ENCODE measurements at places on chromosomes 3 and 15.

GRCh38 chr3:88896026-88896425 lies 211.4 kb upstream of the EPHA3 start:
- no peaks in the 10 kb centered on the region for H3K4me1 ChIP-seq
- no peaks in the 10 kb centered on the region for H3K27me3 ChIP-seq
- H3K4me3 ChIP-seq, result no peak overlapping the region
- no peaks in the 10 kb centered on the region for H3K36me3 ChIP-seq
- no peak for DNase-seq

DNA sequence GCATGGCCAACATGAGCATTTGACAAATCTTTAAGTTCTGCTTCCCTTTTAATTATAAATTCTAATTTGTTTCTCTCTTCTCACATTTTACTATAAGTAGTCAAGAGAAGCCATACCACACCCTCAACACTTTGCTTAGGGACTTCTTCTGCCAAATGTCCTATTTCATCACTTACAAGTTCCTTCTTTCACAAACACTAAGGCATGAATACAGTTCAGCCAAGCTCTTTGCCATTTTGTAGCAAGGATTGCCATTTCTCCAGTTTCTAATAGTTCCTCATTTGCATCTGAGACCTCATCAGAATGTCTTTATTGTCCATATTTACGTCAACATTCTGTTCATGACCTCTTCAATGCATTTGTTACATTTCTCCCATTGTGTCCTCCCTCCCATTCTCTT lies 29.4 kb downstream of the SLC22A14 start:
- H3K27ac ChIP-seq, result no peak overlapping the region
- H3K4me1 ChIP-seq, result no peaks in the 10 kb centered on the region
- peaks cover 12% of the 10 kb centered on the region for H3K27me3 ChIP-seq
- no peak for DNase-seq

DNA sequence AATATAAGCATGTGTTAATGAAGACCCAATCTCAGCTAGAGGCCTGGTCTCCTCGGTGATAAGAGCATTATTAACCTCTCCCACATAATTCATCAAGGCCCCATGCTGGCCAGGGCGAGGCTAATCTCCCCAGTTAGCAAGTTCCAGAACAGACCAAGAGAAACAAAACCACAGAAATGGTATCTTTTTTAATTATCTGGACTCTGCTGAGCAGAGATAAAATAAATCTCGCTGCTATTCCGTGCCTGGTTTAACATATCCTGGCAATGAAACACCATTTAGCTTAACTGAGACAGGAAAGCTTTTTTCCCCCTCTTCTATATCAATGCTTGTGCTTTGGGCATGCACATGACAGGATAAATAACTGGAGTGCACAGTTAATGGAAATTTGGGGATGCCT lies 72.5 kb upstream of the ARHGEF3 start:
- no peak overlapping the region for H3K4me3 ChIP-seq
- DNase-seq, result no peak
- H3K27ac ChIP-seq, result no peak overlapping the region

DNA sequence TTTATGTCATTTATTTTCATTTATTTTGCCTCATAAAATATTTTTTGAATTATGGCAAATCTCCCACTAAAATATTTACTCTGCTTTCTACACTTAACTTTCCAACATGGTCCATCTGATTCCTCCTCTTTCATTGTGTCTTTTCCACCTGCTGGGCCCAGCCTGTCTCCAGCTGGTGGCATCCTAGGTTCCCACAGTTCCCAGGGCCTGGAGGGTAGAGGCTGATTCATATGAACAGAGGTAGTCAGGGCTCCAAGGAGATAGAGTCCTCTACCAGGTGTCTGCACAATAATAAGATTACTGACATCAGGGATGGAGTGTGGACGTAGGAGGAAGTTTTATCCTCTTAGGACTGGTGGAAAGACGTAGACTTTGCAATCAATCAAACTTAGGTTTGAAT lies 14.3 kb downstream of the ZBTB38 start:
- peaks cover 3% of the 10 kb centered on the region for H3K4me1 ChIP-seq
- peaks cover 10% of the 10 kb centered on the region for H3K27me3 ChIP-seq
- H3K27ac ChIP-seq, result no peak overlapping the region
- H3K36me3 ChIP-seq, result no peaks in the 10 kb centered on the region
- no peak overlapping the region for H3K4me3 ChIP-seq
- no peak for DNase-seq

Measured in T-helper 2 cell treated with Interferon-gamma antibody and Interleukin-4, amounts not matched to agents 5 μg/mL and 100 μg/mL, for 36 hours (primary cell).